ENCODE measurements at places on chromosomes 7 and 10.

DNA sequence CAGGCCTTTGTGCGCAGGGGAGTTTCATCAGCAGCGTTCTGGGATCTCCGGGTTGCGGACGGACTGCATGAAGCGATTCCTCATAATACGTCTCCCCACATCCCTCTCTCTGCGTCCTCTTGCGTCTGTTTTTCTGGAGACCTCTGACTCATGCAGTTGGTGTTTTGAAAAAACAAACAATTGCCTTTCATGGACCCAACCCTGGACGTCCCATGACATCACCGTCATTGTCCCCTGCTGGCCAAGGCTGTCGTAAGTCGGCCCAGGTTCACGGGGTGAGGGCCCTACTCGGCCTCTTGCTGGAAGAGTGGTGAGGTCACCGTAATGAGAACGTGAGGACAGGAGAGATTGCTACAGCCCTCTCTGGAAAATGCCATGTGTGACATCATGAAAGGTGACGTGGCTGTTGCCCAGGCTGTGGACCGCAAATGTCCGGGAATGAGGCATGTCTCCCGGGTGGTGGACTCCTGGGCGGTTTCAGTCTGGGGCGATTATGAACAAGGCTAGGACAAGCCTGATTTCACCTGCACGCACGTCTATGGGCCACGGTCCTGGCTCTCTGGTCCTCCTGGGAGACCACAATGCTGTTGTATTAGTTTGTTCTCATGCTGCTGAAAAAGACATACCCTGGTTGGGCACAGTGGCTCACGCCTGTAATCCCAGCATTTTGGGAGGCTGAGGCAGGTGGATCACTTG lies 9.8 kb upstream of the MAFK start:
- DNase-seq = peak; percentile 90

- no peak for DNase-seq
These were observed 70.9 kb downstream of the WIPF3 start for GRCh38 chr7:29877196-29877595.

GRCh38 chr7:13835442-13835841 lies 154.0 kb downstream of the ETV1 start:
- no peak for DNase-seq

- DNase-seq = no peak
These were observed 558.1 kb downstream of the PTPRN2 start for GRCh38 chr7:158029509-158029908.

DNA sequence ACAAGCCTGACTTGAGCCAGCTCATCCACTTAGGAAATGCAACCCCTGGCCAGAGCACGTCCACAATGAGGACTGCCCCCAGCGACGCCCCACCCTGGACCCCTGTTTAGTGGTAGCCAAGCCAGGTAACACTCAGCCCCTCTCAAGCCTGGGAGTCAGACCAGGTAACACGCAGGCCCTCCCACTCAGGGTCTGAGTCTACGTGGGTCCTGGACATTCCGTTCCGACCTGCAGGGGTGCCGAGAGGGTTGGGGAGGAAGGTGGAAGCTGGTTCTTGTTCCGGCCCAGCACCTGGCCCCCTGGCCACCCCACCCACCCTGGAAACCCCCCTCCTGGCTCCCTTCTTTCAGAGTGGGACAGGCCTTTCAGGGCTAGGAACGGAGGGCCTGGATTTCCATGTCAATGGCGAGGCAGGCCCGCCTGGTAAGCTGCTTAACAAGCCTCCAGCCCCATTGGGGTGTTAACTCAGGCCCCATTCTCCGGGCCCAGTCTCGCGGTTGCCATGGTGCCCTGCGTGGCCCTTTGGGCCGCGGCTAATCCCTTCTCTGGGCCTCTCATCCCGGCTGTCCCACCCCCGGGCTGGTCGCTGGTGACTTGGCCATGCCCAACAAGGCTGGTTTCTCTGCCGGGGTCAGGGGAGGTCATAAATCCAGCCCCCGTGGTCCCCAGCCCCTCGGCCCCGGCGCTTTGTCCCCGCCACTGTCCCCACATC lies 19.7 kb upstream of the LFNG start:
- no peak for DNase-seq

DNA sequence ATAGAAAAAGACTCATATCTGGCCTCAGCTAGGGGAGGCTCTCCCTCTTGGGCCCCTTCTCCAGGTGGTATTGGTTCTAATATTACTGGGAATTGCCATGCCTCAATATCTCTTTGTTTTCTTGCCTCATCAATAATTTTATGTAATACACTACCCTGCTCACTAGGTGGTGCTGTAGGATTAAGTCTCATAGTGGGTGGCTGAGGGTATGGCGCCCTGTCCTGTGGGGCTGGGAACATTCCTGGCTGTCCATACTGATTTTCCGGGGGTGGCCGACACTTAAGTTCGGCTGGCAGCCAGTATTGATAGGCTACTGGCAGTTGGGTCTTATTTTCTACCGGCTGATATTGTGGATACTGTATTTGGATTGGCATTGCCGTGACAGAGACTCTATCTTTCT lies 9.0 kb upstream of the TAS2R3 start:
- peak; percentile 66 for DNase-seq

GRCh38 chr7:134755422-134756022 lies 23.9 kb upstream of the CALD1 start:
- peak; percentile 54 for DNase-seq

DNA sequence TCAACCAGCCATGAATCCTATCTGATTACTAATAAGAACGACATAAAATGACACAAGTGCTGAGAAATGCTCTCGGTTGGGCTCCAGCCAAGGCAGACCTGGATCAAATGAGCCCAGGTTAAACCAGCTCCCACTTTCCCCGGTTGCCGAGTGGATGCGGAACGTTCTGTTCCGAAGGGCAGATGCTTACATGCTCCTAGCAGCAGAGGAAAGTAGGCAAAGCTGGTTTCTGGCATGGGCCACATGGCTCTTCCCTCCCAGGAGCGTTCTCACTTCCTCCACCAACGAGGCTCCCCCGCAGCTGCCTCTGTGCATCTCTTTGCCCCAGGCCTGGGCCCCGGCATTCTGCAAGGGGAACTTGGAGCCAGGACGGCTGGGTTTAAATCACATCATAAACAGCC lies 61.8 kb upstream of the SDK1 start:
- DNase-seq = no peak

DNA sequence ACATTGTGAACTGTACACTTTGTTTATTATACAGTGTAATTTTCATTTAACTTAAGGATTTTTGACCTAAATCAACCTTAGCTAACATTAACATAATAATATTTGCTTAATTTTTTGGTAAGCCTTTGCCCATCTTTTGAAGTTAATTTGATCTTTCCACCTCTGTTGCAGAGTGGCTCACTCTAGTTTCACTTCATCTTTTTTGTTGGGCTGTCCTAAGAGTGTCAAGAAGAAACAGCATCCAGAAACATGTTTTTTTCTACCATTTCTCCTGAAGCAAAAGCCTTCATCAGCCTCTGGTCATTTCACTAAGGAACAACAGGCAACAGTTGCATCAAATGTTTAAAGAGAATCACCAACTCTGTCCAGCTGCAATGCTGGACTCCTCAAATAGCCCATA lies 824.7 kb downstream of the REEP3 start:
- no peak for DNase-seq

DNA sequence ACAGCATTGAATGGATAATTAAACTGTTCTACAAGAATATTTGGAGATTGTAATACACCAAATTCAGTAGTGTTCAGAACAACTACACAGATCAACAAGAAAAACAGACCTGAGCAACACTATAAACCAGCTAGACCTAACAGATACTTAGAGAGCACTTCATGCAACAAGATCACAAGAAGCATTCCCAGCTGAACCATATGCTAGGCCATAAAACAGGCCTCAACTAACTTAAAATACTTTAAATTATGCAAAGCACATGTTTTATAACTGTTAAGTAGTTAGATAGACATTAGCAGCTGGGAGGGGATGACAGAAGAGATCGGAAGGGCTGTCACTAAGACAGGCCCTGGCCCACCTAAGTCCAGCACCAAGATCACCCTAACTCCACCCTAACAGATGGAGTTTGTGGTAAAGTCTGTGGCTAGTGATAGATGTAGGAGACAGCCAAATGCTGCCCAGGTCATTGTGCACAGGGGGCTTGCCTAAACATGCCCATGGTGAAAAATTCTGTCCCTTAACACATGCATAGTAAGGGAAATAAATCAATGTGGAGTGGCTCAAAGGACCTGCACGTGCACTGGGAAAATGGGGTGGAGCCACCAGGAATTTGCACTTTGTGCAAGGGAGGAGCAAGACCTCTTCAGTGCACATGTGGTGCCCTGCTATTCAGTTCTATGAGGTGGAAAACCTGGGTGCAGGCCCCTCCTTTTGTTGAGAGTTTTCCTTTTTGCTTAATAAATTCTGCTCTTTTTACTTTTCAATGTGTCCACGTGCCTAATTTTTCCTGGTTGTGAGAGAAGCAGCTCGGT lies 567.8 kb upstream of the NRG3 start:
- DNase-seq = no peak

GRCh38 chr10:46515366-46515765 lies 41.1 kb downstream of the GPRIN2 start:
- DNase-seq = no peak

- DNase-seq = no peak
These were observed 132.7 kb downstream of the CNTNAP2 start for GRCh38 chr7:146249272-146249671.

GRCh38 chr10:57468894-57469432 lies 798.7 kb downstream of the IPMK start:
- DNase-seq = no peak

- DNase-seq = no peak
These were observed 4.6 kb downstream of the SEC23IP start for GRCh38 chr10:119896937-119897770.

DNA sequence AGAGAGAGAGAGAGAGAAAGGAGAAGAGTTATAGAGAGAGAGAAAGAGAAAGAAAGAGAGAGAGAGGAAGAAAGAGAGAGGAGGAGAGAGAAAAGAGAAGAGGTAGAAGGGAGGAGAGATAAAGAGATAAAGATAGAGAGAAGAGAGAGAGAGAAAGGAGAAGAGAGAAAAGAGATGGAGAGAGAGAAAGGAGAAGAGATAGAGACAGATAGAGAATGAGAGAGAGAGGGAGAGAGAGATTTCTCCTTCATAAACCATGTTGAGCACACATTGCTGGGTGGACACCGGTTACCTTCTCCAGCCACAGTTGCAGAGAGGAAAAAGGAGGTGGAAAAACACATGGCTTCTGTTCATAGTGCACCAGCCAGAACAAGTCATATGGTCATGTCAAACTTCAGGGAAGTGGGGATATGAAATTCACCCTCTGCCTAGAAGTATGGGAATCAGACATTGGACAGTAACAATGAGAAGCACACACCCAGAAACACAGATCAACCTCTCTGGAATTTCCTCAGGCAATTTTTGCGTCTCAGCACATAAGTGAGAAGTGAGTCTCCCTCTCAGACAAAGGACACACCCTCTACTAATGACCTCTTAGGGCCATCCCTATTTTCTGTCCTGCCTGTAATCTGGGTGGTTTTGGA lies 172.5 kb upstream of the SVIL start:
- DNase-seq = peak; percentile 69

DNA sequence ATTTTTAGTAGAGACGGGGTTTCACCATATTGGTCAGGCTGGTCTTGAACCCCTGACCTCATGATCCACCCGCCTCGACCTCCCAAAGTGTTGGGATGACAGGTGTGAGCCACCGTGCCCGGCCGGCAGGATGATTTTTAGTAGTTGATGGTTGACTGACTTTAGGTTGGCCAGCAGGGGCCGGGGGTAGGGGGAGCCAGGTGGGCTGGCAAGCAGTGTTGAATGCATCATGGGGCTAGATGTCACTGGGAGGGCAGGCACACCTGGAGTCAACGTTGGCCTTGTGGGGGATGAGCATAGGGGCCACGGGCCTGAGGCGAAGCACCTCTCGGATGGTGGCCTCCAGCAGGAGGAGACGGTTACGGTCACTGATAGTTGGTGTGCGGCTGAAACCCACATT lies 5.0 kb downstream of the CYP17A1 start:
- no peak for DNase-seq

DNA sequence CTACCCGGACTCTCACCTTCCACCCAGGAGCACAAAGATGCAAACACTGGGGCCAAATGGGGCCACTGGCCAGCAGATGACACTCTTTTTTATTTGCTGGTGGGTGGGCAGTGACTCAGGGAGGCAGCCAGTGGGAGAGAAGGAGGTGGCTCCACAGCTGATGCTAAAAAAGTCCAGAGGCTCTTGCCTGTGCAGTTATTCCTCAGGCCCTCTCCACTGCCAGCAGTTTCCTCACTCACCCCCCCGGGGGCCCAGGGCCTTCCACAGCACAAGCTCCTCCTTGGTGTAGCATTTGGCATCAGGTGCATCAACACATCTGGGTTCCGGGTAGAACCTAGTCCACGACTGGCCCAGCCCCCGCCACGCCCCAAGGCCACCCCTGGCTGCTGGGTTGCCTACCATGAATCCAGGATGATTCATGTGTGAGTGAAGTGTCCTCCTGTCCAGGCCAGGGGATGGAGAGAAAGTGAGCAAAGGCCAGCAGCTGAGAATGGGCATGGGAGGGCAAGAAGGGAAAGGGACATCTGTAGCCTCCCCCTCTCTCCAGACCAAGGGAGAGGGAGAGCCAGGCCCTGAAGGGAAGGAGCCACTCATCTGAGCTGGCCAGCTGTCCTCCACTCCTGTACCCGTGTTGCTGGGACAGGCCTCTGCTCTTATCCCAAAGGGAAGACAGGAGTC lies 1.7 kb upstream of the KCNH2 start:
- no peak for DNase-seq

DNA sequence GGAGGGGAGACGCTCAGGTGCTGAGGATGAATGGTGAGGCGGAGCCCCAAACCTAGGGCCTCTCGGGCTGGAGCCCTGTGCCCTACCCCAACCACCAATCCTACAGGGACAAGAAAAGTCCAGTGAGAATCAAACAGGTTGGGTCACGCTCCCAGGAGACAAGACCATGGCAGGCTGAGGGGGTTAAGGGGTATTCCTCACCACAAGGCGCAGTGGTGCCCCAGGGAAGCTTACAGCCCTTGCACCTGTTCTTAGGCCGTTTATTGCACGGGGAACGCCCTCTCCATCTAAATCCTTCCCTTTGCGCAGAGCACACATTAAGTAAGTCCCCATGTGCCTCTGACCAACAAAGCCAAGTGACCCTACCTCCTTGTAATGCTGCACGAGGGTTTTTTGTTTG lies 3.5 kb downstream of the FZD9 start:
- DNase-seq = no peak

DNA sequence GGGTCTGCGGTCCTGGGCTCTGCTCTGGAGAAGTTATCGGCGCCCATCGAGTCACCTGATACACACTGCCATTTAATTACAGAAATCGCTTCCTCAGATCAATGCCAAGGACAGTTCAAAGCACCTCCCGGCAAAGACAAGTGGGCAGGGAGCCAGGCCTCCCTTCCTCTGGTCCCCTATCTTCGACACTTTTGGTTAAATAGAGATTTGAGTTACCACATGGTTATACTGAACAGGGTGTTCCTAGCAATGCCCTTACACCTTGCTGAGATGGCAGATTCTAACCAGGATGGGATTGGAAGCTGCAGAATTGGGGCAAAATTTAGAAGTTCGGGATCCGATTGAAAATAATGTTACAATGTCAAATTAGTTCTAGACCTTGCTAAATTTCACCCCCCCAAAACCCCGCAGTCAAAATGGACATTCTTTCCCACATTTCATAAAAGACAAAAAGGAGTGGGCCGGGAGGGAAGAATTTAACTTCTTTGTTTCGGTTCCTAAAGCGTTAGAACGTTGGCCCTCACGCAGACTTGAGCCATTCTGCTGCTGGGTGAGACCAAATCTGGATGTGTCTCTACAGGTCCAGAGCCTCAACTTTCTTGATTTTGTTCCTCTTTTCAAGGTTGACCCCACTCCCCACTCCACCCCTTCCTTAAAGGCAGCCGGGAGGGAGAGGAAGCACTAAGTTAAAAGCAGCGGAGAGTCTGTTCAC lies 2.2 kb upstream of the DLX5 start:
- DNase-seq = peak; percentile 68
